ENCODE measurements at places on chromosomes 7 and 10. TPM values are rescaled to one million over a fixed set of nuclear protein-coding genes. Genes with fewer than 3 reads are reported as not detected.

GRCh38 chr7:132130497-132130896 lies 445.8 kb downstream of the PLXNA4 start:
- no peak for DNase-seq

Gene TDRD1
- total RNA-seq = 0.39 TPM

GRCh38 chr10:126104767-126105166 lies 208.4 kb downstream of the FANK1 start:
- no peak for DNase-seq

Gene HMX2
- total RNA-seq = not detected

DNA sequence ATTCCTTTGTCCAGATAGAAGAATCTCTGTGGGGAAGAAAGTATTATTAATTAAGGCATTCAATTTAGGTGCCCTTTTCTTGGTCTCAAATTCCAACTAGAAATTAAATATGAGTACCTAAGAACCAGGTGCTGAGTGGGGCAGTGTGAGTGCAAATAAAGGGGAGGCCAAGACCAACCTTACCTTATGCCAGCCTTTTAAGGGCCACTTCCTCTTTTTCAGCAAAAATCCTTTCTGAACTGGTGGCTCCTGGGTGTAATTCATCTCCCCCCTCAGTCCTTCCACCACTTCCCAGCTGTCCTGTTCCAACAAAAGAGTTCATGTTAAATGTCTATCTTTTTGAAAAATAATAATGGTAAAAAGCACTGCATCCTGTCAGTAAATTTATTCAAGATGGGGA lies 108.2 kb downstream of the OSBPL3 start:
- DNase-seq = no peak

GRCh38 chr10:30724296-30724695 lies 94.7 kb upstream of the LYZL2 start:
- no peak for DNase-seq

Gene STEAP4
- not detected for total RNA-seq

DNA sequence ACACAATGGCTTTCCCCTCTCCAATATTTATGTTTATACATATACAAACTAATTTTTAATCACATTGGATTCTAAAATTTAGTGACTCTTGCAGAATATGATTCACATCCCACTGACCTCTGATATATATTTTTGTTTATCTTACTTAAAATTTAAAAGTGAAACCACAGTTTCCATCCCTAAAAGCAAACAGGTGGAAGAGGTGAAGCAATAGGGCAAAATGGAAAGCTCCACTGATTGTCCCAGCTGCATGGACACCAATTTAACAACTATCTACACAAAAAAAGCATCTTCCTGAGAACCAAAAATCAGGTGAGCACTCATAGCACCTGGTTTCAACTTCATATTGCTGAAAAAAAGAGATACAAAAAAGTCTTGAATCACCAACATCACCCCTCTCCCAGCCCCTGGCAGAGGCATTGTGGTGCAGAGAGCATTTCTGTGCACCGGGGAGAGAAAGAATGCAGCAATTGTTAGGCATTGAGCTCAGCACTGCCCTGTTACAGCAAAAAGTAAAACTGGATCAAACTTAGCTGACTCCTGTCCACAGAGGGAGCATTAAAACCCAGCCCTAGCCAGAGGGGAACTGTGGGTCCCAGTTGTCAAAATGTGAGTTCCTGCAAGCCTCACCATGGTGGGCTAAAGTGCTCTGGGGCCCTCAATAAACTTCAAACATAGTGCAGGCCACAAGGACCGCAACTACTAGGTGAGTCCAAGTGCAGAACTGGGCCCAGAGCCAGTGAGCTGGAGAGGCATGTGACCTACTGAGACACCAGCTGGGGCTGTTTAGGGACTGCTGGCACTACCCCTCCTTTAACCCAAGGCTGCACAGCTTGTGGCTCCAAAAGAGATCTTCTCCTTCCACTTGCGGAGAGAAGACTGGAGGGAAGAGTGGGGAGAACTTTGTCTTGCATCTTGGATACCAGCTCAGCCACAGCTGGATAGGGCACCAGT lies 92.1 kb downstream of the SIRT1 start:
- no peak for DNase-seq

DNA sequence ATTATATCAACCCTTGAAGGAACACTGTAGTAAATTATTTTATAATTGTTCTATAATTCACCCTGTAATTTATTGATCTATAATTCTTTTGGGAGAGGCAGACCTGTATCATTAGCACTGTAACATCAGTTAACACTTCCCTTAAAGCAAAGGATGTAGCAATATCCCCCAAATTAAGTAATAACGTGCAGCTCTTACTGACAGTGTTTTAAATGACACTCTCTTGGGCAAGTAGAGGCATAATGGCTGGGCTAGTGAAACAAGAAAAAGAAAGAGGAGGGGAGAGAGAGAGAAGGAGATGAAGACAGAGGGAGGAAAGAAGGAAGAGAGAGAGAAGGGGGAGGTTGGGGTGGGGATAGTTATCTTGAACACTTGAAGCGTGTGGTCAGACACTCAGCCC lies 161.0 kb upstream of the RNF32 start:
- no peak for DNase-seq

- no peak for DNase-seq
Observed at GRCh38 chr10:86918022-86918471, 39.4 kb downstream of the MMRN2 start.

- no peak for DNase-seq
Observed at GRCh38 chr7:134827889-134828288, 48.5 kb downstream of the CALD1 start.

Gene FAM131B
- 0.61 TPM for total RNA-seq

DNA sequence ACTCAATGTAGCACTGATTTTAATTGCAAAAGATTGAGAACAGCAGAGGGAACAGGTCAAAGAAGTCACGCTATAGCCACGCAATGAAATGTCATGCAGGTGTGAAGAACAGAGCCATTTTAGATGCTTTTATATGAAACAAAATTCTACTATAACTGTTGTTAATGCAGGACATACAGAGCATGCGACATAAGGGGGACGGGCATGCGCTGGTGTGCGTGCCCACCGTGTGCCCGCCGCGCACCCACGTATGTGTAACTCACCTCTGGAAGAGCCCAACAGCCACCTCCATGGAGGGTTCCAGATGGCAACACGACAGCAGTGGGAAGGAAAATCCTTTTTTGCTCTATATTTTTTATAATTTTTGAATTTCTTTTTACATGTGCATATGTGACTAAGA lies 410.0 kb upstream of the RNF32 start:
- no peak for DNase-seq

Gene GPNMB
- total RNA-seq = 32.5 TPM

- DNase-seq = no peak
Observed at GRCh38 chr10:58734116-58734515, 221.4 kb downstream of the BICC1 start.

Gene FAM25G
- not detected for total RNA-seq

Gene DRGX
- not detected for total RNA-seq

DNA sequence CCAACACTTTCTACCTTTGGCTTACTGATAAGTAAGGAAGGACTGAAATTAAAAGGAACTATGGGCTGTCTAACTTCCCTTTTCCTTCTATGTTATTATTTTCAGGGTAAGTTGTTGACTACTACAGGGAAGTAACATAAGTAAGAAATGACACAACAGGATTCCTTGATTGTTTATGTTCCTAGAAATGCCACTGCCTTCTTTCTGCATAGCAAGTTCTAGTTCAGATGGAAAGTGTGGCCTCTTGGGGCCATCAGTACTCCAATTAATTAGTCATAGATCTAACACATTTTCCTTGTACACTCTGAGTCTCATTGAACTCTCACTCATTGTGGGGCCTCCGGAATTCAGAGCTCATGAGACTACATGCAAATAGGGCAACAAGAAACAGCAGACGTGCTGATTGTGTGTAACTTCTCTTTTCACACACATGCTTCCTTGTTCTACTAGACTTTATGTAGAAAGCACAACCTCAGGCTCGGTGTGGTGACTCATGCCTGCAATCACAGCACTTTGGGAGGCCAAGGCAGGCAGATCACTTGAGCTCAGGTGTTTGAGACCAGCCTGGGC lies 35.3 kb upstream of the HIBADH start:
- DNase-seq = no peak

Gene ZP3
- total RNA-seq = 6.1 TPM

GRCh38 chr7:65902306-65902705 lies 29.4 kb downstream of the VKORC1L1 start:
- DNase-seq = no peak

Gene RP9
- 17.5 TPM for total RNA-seq

GRCh38 chr7:94483843-94484242 lies 25.8 kb upstream of the CASD1 start:
- DNase-seq = no peak

Gene JMJD1C
- 115 TPM for total RNA-seq
